ENCODE measurements at places on chromosomes 5 and 9.

- no peak for DNase-seq
Measured at GRCh38 chr5:179862296-179862695, 3.7 kb upstream of the MRNIP start.

DNA sequence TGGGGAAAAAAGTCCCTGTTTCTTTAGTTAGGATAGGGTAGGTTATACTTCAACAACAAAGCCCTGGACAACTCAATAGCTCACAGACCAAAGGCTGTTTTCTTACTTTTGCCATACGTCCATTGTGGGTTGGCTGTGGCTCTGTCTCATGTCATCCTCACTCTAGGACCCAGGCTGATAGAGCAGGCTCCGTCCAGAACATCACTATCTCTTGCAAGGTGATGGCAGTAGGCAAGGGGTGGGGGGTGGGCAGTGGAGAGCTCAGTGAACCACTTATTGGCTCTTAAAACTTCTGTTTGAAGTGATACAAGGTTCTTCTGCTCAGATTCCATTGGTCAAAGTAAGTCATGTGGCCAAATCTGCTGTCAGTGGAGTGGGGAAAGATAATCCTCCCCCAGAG is 126.4 kb downstream of the CMYA5 start:
- DNase-seq: no peak

GRCh38 chr9:135584934-135585333 is 23.4 kb downstream of the PAEP start:
- no peak for DNase-seq

DNA sequence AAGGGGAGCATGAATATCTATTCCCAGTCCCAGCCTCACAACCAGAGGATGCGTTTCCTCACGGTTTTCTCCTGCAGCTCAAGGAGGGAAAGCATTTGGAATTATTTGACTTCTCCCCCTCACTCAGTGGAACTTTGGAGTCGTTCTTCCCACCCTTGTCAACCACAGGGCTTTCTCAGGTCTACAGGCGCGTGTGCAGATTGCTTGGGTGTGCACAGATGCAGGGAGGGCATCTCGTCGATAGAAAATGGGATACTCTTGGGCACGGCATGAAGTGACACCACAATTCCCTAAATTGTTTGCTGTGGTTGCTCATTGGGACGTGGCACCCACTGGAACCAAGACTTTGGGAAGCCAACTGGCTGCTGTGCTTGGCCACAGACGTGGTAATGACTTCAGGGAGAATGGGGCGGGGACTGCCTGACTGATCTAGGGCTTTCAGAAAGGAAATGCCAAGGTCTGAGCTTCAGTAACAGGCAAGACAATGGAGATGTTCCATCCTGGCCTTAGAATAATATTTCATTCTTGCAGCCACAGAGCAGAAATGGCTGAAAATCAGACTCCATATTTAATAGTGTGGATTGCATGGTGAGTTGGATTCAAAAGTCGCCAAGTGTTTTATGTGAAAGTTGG is 12.2 kb upstream of the OBP2B start:
- no peak for DNase-seq

- no peak for DNase-seq
Measured at GRCh38 chr5:96615223-96615622, 47.0 kb upstream of the CAST start.

- peak; percentile 38 for DNase-seq
Measured at GRCh38 chr9:28464481-28465216, 891.4 kb upstream of the C9orf72 start.

GRCh38 chr5:179313849-179314521 is 31.3 kb downstream of the ADAMTS2 start:
- DNase-seq: peak; percentile 86
